ENCODE measurements at places on chromosomes 12 and 14. TPM values are rescaled to one million over a fixed set of nuclear protein-coding genes. Genes with fewer than 3 reads are reported as not detected.

AKAP6 gene
- total RNA-seq = 1.7 TPM

- ATAC-seq = no peak
Measured at GRCh38 chr14:78104160-78104559, 66.0 kb upstream of the NRXN3 start.

DNA sequence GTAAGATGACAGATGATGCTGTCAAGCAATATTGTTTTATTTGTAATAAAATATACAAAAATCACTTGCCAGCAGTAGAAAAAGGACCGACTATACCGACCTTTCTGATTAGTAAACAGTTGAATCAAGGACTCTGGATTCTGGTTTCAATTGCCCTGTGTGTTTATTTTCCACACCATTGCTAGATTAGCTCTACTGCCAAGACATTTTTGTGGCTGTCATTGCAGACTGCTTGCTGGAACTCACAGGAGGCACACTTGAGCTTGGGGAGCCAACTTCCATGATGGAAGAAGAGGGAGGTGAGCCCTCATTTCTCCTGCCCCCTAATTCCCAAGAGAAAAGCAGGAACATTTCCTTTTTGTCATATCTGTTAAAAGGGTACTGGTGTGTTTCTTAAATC, 51.3 kb downstream of the MAPKAPK5 start:
- ATAC-seq = no peak

DNA sequence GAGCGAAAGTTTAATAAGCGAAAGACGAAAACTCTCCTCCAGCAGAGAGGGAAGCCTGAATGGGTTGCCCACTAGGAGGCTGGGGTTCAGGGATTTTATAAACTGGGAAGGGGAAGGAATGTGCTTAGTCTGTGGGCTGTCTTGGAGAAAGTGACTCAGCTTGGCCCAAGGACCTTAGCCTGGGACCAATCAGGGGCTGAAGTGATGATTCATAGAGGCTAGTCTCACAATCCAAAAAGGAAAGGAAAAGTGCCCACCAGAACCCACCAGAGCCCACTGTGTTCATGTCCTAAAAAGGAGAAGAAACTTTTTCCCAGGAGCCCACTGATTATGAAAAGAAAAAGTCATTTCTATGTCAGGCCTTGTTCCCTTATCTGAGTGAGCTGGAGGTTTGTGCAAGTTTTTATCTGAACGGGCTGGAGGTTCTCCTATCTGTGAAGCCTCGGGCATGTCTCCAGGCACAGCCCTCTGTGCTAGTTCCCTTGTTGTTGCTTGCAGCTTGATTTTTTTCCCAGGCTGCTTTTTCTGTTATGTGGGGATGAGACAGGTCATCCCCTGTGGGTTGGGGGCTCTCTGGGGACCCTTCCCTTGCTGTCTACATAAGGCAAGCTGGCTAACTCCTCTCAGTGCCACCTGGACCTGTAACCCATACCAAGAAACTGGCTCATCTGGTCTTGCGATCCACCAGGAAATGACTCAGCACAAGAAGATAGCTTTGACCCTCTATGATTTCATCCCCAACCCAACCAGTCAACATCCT, 8.3 kb upstream of the GOLGA5 start:
- ATAC-seq = peak; percentile 16

All from motor neuron (in vitro differentiated cells).